NCI-H446 treated with DMSO at 0.1 percent for 48 hours (cell line): ENCODE measurements at places on chromosomes 6 and 20.

DNA sequence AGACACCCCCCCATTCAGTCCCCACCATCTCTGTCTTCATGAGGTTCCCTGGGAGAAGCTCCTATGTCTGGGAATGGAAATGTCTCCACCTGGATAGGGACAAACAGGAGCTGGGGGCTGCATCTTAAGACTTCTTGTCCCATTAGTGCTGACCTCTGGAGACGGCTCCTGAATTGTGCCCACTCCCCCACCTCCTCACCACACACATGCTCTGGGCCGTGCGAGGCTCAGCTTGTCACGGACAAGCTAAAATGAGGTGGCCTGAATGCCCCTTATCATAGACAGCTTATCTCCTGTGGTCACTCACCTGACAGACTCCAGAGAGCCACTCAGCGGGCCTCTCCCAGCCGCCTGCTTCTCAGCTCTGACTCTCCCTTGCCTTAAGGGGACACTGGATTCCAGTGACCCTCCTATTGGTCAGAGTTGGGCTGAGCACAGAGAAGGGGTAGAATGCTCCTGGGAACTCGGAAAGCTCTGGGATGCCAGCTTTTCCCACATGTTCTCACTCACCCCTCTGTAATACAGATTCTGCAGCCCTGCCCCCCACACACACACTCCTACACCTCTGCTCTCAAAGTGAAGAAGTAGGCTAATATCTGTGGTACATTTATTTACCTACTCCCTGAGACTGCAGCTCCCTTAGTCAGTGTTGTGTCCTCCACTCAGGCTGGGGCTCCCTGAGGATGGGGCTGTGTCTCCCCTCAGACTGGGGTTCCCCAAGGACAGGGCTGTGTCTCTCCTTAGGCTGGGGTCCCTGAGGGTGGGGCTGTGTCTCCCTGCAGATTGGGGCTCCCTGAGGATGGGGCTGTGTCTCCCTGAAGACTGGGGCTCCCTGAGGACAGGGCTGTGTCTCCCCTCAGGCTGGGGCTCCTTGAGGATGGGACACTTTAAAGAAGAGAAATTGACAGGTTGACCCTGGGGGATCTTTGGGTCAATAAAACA, 167.5 kb downstream of the VEGFA start:
- DNase-seq = no peak

GRCh38 chr20:57292611-57293010, 26.2 kb upstream of the BMP7 start:
- no peak for DNase-seq

GRCh38 chr20:32522526-32522775, 62.7 kb downstream of the NOL4L start:
- no peak for DNase-seq

- no peak for DNase-seq
Observed at GRCh38 chr20:58788896-58789544, 61.7 kb downstream of the GNAS-AS1 start.

GRCh38 chr6:89941763-89942497, 47.7 kb downstream of the GJA10 start:
- DNase-seq = no peak

- no peak for DNase-seq
Observed at GRCh38 chr6:135828021-135828420, 23.5 kb upstream of the PDE7B start.

DNA sequence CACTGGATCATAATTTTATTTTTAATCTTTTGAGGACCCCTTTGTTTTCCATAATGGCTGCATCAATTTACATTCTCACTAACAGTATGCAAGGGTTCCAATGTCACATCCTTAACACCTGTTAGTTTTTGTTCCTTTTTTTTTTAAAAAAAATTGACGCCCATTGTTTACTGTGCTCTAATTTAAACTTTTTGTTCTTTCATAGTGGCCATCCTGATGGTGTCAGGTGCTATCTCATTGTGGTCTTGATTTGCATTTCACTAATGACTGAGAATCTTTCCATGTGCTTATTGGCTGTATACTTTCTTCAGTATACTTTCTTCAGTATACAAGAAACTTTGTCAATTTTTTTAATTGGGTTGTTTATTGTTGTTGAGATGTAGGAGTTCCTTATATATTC, 347.0 kb downstream of the RNGTT start:
- no peak for DNase-seq

- no peak for DNase-seq
Observed at GRCh38 chr20:32906871-32907495, 48.3 kb downstream of the EFCAB8 start.

- no peak for DNase-seq
Observed at GRCh38 chr20:48447456-48447855, 380.3 kb downstream of the PREX1 start.

GRCh38 chr6:152173957-152174356, 366.5 kb downstream of the ESR1 start:
- no peak for DNase-seq

GRCh38 chr20:50558483-50558925, 48.3 kb downstream of the PTPN1 start:
- DNase-seq = no peak

GRCh38 chr6:55678330-55679224, 99.6 kb upstream of the HMGCLL1 start:
- DNase-seq = no peak

DNA sequence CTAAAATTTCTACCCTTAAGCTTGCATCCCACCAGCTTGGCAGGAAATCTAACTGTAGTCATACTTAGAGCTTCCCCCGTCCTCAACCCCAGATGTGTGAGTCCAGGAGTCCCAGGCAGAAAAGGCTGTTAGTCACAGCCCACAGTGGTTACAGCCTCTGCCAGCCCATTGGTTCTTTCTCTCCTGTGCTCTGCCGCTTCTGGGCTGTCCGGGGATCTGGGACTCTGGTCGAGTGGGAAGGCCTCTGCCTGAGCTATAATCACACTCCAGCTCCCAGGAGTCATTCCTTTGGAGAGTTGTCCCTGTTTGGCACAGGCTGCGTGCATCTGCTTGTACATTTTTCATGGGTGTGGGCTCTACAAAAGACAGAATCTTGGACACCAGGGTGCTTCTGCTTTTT, 45.6 kb upstream of the FYN start:
- DNase-seq = peak; percentile 8

DNA sequence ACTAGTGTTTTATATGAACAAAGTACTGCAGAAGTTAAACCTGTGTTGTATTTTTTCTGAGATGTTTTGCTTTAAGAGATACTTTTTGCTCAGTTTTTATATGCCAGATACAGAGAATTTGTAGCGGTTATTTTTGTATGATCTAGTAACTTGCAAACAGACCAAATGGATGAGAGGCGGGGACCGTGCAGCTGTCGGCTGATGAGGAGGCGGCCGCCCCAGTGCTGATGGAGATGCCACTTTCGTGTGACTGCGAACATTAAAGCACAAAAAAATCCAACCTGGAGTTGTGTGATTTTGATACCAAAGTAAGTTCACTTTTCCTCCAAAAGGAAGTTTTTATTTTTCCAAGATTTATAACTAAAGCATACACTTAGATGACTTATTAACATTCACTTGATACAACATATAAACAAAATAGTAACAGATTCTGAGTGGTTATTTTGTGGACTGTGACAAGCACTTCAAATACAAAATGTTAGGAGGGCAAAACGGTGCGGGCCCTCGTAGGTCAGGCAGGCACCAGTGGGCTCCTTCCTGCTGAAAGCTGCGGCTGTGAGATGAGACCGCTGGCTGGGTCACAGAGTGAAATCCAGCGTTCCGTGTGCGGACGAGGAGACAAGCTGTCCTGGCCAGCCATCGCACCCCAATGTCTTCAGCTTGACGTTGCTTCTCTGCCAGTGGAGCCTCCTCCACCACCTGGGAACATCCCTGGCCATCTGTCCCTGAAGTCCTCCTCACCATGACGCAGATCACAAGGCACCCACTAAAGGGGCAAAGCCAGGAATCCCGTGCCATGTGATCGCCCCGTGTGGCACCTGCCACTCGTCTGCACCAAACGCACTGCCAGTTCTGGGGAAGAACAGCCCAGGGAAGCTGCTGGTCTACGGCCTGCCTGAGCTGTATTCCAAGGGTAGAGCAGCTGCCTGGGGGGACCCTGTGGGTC, 4.0 kb upstream of the OGFR start:
- DNase-seq = no peak

GRCh38 chr6:151067684-151068596, 171.8 kb upstream of the AKAP12 start:
- DNase-seq = peak; percentile 35

GRCh38 chr6:5566718-5567117, 305.4 kb downstream of the FARS2 start:
- DNase-seq = no peak

DNA sequence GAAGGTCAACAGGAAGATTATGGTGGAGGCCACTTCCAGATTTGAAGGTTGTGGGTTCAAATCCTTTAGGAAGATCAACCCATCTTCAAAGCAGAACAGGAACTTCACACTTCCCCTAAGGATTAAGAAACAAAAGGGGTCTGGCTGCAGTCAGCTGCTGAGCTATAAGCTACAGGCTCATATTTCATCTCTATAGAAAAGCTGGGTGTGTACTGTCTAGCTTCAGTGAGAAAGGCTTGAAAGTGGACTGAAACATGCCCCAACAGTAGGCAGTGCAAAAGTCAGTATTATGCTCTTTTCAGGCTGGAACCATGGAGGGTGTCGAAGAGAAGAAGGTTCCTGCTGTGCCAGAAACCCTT, 60.1 kb upstream of the SPDEF start:
- no peak for DNase-seq

DNA sequence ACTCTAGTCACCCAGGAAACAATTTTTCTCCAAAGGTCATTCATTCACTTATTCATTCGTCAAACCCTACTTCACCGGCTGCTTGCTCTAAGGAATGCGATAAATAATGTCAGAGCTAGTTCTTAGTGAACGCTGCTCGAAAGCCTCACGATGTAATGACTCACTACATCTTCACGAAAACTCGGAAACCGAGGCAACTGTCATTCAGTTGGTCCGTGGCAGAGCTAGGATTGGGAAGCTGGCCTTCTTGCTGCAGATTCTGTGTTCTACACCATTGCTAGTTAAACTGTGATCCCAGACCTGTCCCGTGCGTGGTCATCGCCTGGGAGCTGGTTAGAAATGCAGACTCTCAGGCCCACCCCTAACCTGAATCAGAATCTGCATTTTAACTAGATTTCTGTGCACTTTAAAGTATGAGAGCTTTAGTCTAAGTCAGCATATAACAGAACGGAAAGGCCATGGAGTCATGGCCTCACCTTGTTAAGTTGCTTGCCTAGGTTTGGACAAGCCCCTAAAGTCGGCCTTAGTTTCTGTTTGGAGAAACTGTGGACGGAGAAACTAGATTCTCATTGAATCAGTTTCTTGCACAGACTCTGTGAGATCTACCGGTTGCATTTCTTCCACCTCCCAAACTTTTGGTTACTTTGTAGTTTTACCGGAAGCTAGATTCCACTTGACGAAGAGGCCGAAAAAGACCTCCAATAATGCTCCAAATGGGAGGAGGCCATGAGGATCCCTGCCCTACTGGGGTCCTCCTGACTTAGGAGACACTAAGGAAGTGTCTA, 651 bp upstream of the CCND3 start:
- no peak for DNase-seq

DNA sequence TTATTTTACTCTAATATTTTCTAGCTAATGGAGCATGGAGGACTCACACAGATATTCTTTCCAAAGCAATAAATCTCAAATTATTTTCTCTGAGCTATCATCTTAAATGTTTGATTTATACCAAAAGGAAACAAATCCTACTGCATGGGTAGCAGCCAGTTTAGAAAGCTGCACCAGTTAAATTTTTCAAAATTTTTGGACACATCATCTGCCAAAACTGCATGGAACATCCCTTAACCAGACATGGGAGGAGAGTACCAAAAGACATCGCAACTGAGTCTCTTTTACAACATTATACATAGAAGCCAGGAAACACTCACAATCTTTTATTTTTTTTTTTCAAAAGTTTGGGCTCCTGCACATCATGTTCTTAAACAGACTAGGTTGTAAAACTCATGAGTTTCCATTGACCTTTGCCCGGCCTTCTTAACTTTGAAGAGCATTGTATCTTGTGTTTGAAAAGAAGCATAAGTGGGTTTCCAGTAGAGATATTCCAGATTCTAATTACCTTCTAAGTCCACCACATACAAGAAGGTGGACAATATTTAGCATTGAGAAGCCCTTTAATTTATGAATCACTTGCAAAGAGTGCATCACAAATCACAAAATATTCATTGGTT, 87.7 kb upstream of the HMGCLL1 start:
- no peak for DNase-seq

- DNase-seq = no peak
Observed at GRCh38 chr6:154980273-154981078, 14.6 kb upstream of the TIAM2 start.

DNA sequence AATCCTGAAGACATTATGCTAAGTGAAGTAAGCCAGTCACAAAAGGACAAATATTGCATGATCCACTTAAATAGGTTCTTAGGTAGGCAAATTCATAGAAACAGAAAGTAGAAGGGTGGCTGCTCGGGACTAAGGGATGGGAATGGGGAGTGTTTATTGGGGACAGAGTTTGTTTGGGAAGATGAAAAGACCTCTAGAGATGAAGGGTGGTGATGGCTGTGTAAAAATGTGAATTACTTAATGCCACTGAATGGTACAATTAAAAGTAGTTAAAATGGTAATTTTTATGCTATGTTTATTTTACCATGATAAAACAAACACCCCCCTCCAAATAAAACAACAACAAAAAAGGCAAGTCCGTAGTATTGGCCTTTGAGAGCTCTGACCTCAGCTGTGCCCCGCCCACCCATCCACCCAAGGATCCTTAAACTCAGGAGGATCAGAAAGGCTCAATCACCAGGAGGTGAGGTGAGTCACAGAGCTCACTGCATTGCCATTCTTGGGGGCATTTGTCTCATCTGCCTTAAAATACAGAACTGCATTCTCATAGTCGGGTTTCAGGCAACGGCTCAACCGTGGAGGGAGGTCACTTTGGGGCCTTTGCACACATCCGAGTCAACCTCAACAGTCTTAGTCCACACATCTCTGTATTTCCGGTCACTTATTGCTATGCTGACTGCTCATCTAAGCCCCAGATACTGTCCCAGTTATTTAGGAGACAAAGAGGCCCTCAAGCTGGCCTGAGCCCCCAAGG, 96.7 kb downstream of the SLC22A23 start:
- DNase-seq = no peak

DNA sequence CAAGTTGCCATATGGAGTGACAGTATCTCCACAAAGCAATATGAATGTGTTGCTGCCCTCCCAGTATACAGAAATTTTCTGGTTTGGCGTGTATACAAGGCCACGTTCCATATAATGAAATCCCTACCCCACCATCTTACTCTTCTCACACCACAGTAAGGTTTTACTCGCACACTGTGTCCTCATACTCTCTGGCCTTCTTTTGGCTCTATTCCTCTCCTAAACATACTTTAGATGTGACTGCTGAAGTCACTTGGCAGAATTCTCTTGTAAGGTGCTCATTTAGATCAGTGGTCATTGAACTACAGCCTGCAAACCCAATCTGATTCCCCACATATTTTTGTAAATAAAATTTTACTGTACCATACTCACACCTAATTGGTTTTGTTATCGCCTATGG, 123.2 kb downstream of the RFPL4B start:
- DNase-seq = no peak
